A549 treated with CORT108297 at 1 μM for 4 hours (cell line): ENCODE measurements at places on chromosomes 1 and 21. TPM values are rescaled to one million over a fixed set of nuclear protein-coding genes. Genes with fewer than 3 reads are reported as not detected.

PCSK9 gene
- total RNA-seq = 2.0 to 4.6 TPM (median 3.5 TPM) in 5 replicates

ACTN2 gene
- 0.03 to 0.14 TPM (median 0.07 TPM) in 4 of 5 replicates, not detected in the other for total RNA-seq

SCNM1 gene
- 44.0 to 49.0 TPM (median 44.9 TPM) in 5 replicates for total RNA-seq

TNNI3K gene
- total RNA-seq = not detected in 5 replicates

FAM177B gene
- total RNA-seq = not detected in 5 replicates

F13B gene
- total RNA-seq = 0.05 to 0.08 TPM (median 0.06 TPM) in 4 of 5 replicates, not detected in the other

AVPR1B gene
- total RNA-seq = not detected in 5 replicates

S100A7 gene
- total RNA-seq = not detected in 5 replicates

SCP2 gene
- total RNA-seq = 44.7 to 68.5 TPM (median 46.5 TPM) in 5 replicates

SLFNL1 gene
- 0.02 to 0.09 TPM (median 0.05 TPM) in 4 of 5 replicates, not detected in the other for total RNA-seq

SYT2 gene
- total RNA-seq = 0.01 to 0.04 TPM (median 0.03 TPM) in 5 replicates

SLC30A7 gene
- 7.9 to 10.1 TPM (median 9.4 TPM) in 5 replicates for total RNA-seq

EXO1 gene
- total RNA-seq = 21.6 to 32.1 TPM (median 24.9 TPM) in 5 replicates

TNN gene
- not detected in 5 replicates for total RNA-seq

ABCA4 gene
- 0.06 to 0.37 TPM (median 0.13 TPM) in 5 replicates for total RNA-seq

ESRRG gene
- total RNA-seq = not detected in 5 replicates

AMY2A gene
- not detected in 5 replicates for total RNA-seq

CD5L gene
- not detected in 5 replicates for total RNA-seq

ZNF695 gene
- 2.1 to 2.9 TPM (median 2.5 TPM) in 5 replicates for total RNA-seq

EPHA10 gene
- total RNA-seq = 0.63 to 0.91 TPM (median 0.83 TPM) in 5 replicates

CD101 gene
- 0.10 to 0.46 TPM (median 0.29 TPM) in 5 replicates for total RNA-seq

CRYBG2 gene
- 1.2 to 2.6 TPM (median 1.8 TPM) in 5 replicates for total RNA-seq

AURKAIP1 gene
- total RNA-seq = 103 to 195 TPM (median 175 TPM) in 5 replicates

MYCL gene
- total RNA-seq = 0.61 to 1.4 TPM (median 1.3 TPM) in 5 replicates

ELAPOR1 gene
- 0.39 to 0.91 TPM (median 0.64 TPM) in 5 replicates for total RNA-seq

CAMK2N1 gene
- total RNA-seq = 36.9 to 49.6 TPM (median 45.4 TPM) in 5 replicates

ACTL8 gene
- total RNA-seq = 1.2 to 2.0 TPM (median 1.5 TPM) in 5 replicates

SLC2A5 gene
- 0.04 to 0.25 TPM (median 0.17 TPM) in 5 replicates for total RNA-seq

EXTL2 gene
- 7.6 to 9.7 TPM (median 8.5 TPM) in 5 replicates for total RNA-seq

TTC39A gene
- total RNA-seq = 0.96 to 2.2 TPM (median 1.1 TPM) in 5 replicates

SIPA1L2 gene
- 7.1 to 8.3 TPM (median 7.9 TPM) in 5 replicates for total RNA-seq

WASF2 gene
- total RNA-seq = 43.3 to 55.3 TPM (median 50.0 TPM) in 5 replicates

OR2L3 gene
- not detected in 5 replicates for total RNA-seq

ERICH3 gene
- not detected in 5 replicates for total RNA-seq

SAMD13 gene
- 0.22 to 0.65 TPM (median 0.40 TPM) in 5 replicates for total RNA-seq

RAB7B gene
- 1.0 to 2.8 TPM (median 1.7 TPM) in 5 replicates for total RNA-seq

CSF3R gene
- not detected in 5 replicates for total RNA-seq

HMGN1 gene
- 162 to 217 TPM (median 175 TPM) in 5 replicates for total RNA-seq

GOLPH3L gene
- 12.3 to 18.5 TPM (median 16.0 TPM) in 5 replicates for total RNA-seq

SPATA46 gene
- total RNA-seq = not detected in 5 replicates

KIAA1614 gene
- 0.40 to 1.2 TPM (median 1.0 TPM) in 5 replicates for total RNA-seq

COL8A2 gene
- total RNA-seq = 0.08 to 0.16 TPM (median 0.09 TPM) in 5 replicates

FCAMR gene
- total RNA-seq = not detected in 5 replicates

KHDRBS1 gene
- 122 to 139 TPM (median 130 TPM) in 5 replicates for total RNA-seq

OLIG1 gene
- total RNA-seq = not detected in 5 replicates

PRAMEF25 gene
- total RNA-seq = not detected in 5 replicates

EXTL1 gene
- total RNA-seq = 0.01 to 0.04 TPM in 2 of 5 replicates, not detected in the others

GPR37L1 gene
- 0.10 to 0.19 TPM (median 0.16 TPM) in 5 replicates for total RNA-seq

RGS13 gene
- total RNA-seq = not detected in 5 replicates

KCNA2 gene
- 0.02 to 0.13 TPM (median 0.02 TPM) in 5 replicates for total RNA-seq
